ENCODE measurements at places on chromosomes 3 and 15. TPM values are rescaled to one million over a fixed set of nuclear protein-coding genes. Genes with fewer than 3 reads are reported as not detected.

Gene ANAPC13
- total RNA-seq = 49.2 TPM

Gene SEMA6D
- not detected for total RNA-seq

DNA sequence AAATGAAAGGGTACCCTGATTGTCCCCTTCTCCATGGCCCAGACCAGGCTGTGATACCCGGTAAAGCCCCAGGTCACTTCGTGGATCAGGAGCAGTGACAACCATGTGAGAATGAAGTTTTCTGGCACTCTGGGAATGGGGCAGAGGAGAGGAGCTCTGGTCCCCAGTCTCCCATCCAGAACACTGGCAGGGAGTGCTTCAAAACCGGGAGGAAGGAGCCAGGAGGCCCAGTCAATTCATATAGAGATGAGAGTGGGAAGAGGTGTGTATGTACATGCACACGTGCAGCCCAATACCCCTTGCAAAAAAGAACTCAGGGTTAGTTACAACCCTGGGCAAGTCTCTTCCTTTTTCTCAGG lies 101.4 kb upstream of the TLE3 start:
- H3K4me3 ChIP-seq = no peak overlapping the region
- H3K27ac ChIP-seq = no peak overlapping the region
- DNase-seq = no peak

DNA sequence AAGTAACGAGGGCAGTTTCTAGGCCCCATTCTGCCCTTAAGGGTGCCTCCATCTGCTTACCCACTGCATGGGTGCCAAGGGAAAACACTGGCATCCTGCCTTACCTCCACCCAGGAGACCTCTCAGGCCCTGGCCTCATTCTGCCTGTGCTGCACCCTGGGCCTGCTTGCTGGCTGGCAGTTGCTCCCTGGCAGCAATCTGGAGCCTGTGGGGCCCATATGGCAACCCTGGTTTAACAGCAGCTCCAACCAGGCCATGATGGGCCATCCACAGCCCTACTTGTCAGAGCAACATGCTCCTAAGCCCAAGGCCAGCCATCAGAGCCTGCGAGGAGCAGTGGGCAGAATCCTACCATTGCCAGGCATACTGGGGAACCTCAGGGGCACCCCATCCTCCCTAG lies 3.7 kb downstream of the C3orf18 start:
- no peak overlapping the region for H3K27ac ChIP-seq
- DNase-seq = no peak
- peaks cover 50% of the 10 kb centered on the region for H3K27me3 ChIP-seq
- peaks cover 8% of the 10 kb centered on the region for H3K4me1 ChIP-seq

Gene PAQR5
- total RNA-seq = 1.8 TPM

Gene EXD1
- not detected for total RNA-seq

DNA sequence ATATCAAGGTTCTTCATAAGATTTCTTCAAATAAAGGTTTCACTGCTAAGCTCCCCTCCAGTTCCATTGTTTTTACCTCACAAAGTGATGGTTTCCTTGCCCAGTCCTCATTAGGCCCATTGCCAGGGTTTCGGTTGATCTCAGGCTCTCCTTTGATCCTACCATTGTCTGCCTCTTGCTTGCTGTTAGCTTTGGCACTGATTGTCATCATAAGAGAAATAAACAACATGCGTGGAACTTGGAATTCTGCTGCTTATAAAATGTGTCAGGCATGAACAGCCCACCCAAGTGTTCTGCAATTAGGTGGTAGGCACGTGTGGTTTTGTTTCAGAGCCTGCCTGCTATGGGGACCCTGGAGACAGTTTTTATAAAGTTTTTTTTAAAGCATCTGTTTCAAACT lies 107.6 kb upstream of the BFSP2 start:
- H3K27me3 ChIP-seq = peaks cover 44% of the 10 kb centered on the region
- no peak overlapping the region for H3K27ac ChIP-seq
- H3K4me1 ChIP-seq = peaks cover 10% of the 10 kb centered on the region
- no peaks in the 10 kb centered on the region for H3K36me3 ChIP-seq
- no peak overlapping the region for H3K4me3 ChIP-seq
- DNase-seq = no peak

Gene ZPLD1
- total RNA-seq = 0.64 TPM

GRCh38 chr15:41609123-41609522 lies 50.1 kb downstream of the TYRO3 start:
- H3K27me3 ChIP-seq = peaks cover 13% of the 10 kb centered on the region
- no peak overlapping the region for H3K27ac ChIP-seq
- H3K4me3 ChIP-seq = no peak overlapping the region
- H3K36me3 ChIP-seq = no peaks in the 10 kb centered on the region

DNA sequence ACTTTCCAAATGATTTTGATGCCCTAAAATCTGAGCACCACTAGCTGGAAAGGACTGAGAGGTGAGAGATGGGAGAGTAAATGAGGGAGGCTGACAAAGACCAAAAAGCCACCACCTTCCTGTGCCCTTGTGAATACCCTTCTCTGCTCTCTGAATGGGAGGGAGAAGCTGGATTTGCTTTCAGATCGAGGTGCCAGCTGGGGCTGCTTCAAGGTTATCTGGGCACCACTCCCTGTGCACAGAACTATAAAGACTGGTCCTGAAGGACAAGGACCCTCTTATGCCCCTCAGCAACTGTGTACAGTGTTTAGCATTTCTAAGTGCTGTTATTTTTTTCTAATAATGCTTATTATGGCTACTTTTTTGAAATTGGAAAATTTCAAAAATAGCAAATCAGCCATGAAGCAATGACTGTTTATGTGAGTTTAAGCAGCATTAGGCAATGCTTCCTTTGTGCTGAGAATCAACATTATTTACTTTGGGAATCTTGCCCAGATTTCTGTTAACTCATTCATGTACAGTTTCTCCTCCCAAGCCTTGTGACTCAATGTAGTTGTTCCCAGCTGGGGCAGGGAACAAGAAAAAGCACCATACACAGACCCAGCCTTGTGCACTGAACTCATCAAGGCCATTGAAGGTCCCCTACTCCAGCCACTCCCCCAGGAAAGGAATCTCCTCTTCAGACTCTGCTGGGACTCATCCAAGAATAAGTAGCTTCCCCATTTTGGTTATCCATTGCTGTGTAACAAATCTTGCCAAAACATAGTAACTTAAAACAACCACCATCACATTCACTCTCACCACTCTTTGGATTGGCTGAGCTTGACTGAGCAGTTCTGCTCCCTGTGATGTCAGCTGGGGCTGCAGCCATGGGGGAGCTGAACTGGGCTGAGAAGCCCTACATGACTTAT lies 37.3 kb upstream of the CDV3 start:
- H3K36me3 ChIP-seq = no peaks in the 10 kb centered on the region
- DNase-seq = no peak
- no peaks in the 10 kb centered on the region for H3K27me3 ChIP-seq
- peaks cover 28% of the 10 kb centered on the region for H3K4me1 ChIP-seq

DNA sequence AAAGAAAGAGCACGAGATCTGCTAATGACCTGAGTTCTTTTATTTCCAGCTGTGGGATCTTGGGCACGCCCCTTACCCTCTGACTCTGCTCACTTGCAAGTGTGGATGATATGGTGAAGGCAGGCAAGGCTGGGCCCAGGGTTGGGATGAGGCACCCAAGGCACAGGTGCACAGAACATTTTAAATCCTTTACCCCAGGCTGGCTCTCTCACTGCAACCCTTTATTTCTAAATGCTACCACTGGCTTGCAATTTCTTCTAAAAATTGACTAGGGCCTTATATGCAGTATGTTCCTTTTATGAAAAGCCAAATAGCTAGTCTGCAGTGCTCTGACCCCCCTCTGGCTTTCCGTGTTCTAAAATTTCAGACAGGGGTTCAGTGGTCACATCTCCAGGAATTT lies 237.7 kb downstream of the VPS13C start:
- peaks cover 80% of the 10 kb centered on the region for H3K27me3 ChIP-seq
- no peaks in the 10 kb centered on the region for H3K4me1 ChIP-seq
- H3K4me3 ChIP-seq = no peak overlapping the region
- DNase-seq = no peak

Gene GADL1
- total RNA-seq = not detected

GRCh38 chr3:47073685-47074084 lies 90.2 kb downstream of the SETD2 start:
- no peaks in the 10 kb centered on the region for H3K27me3 ChIP-seq
- H3K4me3 ChIP-seq = no peak overlapping the region
- H3K27ac ChIP-seq = no peak overlapping the region
- H3K4me1 ChIP-seq = no peaks in the 10 kb centered on the region
- H3K36me3 ChIP-seq = peaks cover 13% of the 10 kb centered on the region

GRCh38 chr15:61081027-61081322 lies 148.1 kb downstream of the RORA start:
- H3K27ac ChIP-seq = no peak overlapping the region
- H3K36me3 ChIP-seq = no peaks in the 10 kb centered on the region
- H3K27me3 ChIP-seq = peaks cover 93% of the 10 kb centered on the region
- no peak overlapping the region for H3K4me3 ChIP-seq
- H3K4me1 ChIP-seq = no peaks in the 10 kb centered on the region

DNA sequence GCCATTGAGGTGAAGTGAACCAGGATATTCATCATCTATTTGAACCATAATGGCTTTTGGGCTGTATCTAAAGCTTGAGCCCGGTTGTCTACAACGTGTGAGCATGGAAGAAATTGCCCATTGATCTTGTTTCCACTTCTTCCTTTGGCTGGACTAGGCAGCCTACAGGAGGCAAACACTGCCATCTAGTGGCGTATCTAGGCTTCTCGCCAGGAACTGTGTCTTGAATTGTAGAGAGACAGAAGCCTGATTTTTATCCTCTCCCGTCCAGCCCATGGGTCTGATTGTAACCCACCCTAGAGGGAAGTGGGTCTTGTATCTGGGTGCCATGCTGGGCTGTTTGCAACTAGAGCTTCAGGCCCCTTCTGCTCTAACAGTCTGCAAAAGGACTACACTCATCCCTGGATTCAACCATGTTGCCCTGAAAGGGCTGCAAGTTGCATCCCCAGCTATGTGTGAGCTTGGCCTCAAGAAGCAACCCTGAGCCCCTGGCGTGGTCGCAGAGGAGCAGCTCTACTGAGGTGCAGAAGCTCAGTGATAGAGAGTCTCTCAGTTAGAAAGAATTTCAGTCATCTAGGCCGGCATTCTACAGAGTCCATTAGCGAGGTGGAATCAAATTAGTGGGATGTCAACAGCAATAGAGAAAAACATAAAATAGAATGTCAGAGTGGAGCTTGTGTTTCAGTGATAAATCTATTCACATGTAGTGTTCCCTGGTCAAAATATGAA lies 170.2 kb upstream of the UMPS start:
- peaks cover 24% of the 10 kb centered on the region for H3K4me1 ChIP-seq
- no peak overlapping the region for H3K27ac ChIP-seq
- no peak overlapping the region for H3K4me3 ChIP-seq
- DNase-seq = peak; percentile 74
- peaks cover 4% of the 10 kb centered on the region for H3K36me3 ChIP-seq
- H3K27me3 ChIP-seq = peaks cover 71% of the 10 kb centered on the region

- no peaks in the 10 kb centered on the region for H3K27me3 ChIP-seq
- H3K4me1 ChIP-seq = peaks cover 38% of the 10 kb centered on the region
- no peak overlapping the region for H3K4me3 ChIP-seq
- H3K27ac ChIP-seq = no peak overlapping the region
- no peak for DNase-seq
- H3K36me3 ChIP-seq = no peaks in the 10 kb centered on the region
Measured at GRCh38 chr3:24367216-24367615, 127.4 kb downstream of the THRB start.

DNA sequence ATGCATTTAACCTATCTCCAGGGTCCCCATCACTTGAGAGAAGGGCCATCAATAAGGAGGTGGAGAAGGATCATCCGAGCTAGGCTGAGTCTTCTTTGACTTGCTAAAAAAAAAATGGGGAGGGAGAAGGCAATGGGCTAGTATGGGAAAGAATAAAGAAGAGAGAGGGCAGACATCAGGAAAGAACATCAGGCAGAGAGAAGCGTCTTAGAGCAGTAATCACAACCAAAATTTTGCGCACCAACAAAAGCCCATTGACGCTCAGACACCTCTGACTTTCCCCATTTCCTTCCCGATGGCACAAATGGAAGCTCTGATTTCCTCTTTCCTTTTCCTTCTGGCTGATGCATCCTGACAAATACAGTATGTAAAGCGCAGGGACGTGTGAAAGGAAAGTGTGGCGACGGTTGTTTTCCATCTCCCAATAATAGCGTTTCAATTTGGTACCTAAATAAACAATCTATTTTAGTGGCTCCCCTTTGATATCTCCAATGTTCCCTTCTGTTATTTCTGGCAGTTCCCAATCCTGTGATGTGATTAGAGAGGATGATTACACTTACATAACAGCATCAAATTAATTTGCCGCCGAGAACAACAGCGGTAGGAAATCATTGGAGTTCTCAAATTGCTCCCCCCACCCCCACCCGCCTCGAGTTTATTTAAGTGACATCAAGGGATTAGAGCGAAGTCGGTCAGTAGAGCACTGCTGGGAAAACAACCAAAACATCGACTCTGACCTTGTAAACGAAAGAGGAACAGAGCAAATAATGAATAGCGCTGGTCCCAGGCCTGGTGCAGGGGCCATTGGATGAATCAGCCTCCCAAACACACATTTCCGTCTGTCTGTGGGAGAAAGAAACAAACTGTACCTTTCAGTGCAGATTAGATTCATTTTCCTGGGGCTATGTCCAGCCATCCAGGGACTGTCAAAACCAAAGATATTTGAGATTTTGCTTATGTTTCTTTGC lies 273.3 kb upstream of the ICE2 start:
- H3K27me3 ChIP-seq = peaks cover 74% of the 10 kb centered on the region
- H3K36me3 ChIP-seq = no peaks in the 10 kb centered on the region
- H3K27ac ChIP-seq = no peak overlapping the region
- H3K4me3 ChIP-seq = no peak overlapping the region
- no peak for DNase-seq

GRCh38 chr3:31804251-31805051 lies 176.6 kb downstream of the OSBPL10 start:
- H3K36me3 ChIP-seq = no peaks in the 10 kb centered on the region
- no peak overlapping the region for H3K27ac ChIP-seq
- no peak overlapping the region for H3K4me3 ChIP-seq
- H3K27me3 ChIP-seq = no peaks in the 10 kb centered on the region

- no peak overlapping the region for H3K4me3 ChIP-seq
- no peaks in the 10 kb centered on the region for H3K27me3 ChIP-seq
- DNase-seq = no peak
- H3K36me3 ChIP-seq = no peaks in the 10 kb centered on the region
- no peak overlapping the region for H3K27ac ChIP-seq
Measured at GRCh38 chr15:65245096-65245856, 34.0 kb upstream of the CILP start.

DNA sequence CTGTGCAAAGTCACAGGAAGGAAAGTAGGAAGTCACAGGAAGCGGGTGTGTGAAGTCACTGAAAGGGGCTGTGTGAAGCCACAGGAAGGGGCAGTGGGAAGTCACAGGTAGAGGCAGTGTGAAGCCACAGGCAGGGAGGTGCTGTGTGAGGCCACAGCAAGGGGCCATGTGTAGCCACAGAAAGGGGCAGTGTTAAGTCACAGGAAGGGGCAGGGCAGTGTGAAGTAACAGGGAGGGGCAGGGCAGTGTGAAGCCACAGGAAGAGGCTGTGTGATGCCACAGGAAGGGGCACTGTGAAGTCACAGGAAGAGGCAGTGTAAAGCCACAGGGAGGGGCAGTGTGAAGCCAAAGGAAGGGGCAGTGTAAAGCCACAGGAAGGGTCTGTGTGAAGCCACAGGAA lies 36.5 kb downstream of the GASK1A start:
- no peak overlapping the region for H3K27ac ChIP-seq
- no peaks in the 10 kb centered on the region for H3K4me1 ChIP-seq
- no peaks in the 10 kb centered on the region for H3K36me3 ChIP-seq
- DNase-seq = no peak

GRCh38 chr15:57253500-57253899 lies 122.8 kb upstream of the CGNL1 start:
- H3K4me1 ChIP-seq = no peaks in the 10 kb centered on the region
- H3K27ac ChIP-seq = no peak overlapping the region
- H3K36me3 ChIP-seq = peaks cover 4% of the 10 kb centered on the region
- H3K27me3 ChIP-seq = no peaks in the 10 kb centered on the region
- no peak for DNase-seq
- no peak overlapping the region for H3K4me3 ChIP-seq

Gene CKMT1A
- total RNA-seq = 1.2 TPM

- H3K4me3 ChIP-seq = no peak overlapping the region
- DNase-seq = no peak
- H3K4me1 ChIP-seq = no peaks in the 10 kb centered on the region
- no peaks in the 10 kb centered on the region for H3K27me3 ChIP-seq
Measured at GRCh38 chr15:99963096-99963825, 230.0 kb upstream of the LYSMD4 start.

Measured in Calu3 (cell line).